Stimulated activated naive CD8-positive, alpha-beta T cell treated with anti-CD3 and anti-CD28 coated beads, Interleukin-15, amount 100 ng/mL, for 72 hours (primary cell): ENCODE measurements at places on chromosomes 3 and 15.
A peak's percentile ranks its signal among the peaks of the same experiment; 100 is the strongest.

- DNase-seq = peak; percentile 13
These were observed 9.3 kb downstream of the FOXL2 start for GRCh38 chr3:138937690-138938055.

- no peak for DNase-seq
These were observed 845.1 kb upstream of the NR2F2 start for GRCh38 chr15:95485367-95485766.

- no peak for DNase-seq
These were observed 156.1 kb downstream of the WNT7A start for GRCh38 chr3:13723676-13724207.

- no peak for DNase-seq
These were observed 399.9 kb downstream of the PDCD6IP start for GRCh38 chr3:34198309-34198708.

DNA sequence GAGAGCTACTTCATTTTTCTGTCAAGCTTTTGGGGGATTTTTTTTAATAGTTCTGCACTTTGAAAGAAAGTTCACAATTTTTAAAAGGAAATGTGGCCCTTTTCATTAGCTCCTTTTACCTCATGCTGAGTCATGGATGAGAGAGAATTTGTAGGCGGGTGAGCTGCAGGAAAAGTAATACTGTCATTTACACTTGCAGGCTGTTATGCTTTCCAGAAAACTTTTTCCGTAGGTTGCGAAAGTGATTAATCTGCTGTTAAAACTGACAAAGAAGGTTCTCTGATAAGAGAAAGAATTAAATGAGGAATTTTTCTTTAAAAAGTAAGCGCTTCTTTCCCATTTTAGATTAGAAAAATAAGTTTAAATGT, 430.2 kb downstream of the LPP start:
- DNase-seq = no peak

DNA sequence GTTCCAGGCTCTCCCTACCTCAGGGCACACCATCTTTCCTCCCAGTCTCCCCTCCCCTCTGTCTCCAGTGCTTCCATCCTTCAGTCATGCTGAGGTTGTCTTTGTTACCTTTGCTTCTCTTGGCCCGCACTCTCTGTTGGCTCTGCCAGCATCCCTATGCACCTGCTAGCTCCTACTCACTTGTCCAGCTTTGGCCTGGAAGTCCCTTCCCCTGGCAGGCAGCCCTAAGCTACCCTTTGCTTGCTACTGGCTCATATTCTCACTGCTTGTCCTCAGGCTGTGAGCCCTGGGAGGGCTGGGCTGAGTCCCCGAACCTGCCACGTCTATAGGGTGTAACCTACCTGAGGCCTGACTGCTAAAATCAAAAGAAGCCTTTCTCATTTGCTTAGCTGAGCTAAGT, 122.7 kb downstream of the PGPEP1L start:
- no peak for DNase-seq

DNA sequence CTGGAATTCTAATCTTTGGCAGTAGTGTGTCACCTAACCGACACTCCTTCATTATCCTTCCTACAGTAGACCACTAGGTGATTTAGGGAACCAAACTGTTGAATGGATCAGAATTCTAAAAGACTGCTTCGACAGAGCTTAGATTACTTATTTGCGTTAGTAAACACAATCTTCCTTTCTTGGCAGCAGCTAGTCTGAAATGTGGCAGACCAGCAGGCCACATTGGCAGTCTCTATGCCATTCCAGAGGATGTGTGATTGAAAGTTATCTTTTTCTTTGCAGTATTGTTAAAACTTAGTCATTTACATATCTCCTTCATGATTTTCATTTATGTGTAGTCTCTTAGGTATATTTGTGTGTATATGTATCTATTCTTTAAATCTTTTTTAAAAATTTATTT, 23.6 kb downstream of the MBNL1 start:
- DNase-seq = no peak

- no peak for DNase-seq
These were observed 243.9 kb downstream of the TBL1XR1 start for GRCh38 chr3:176953106-176954060.

GRCh38 chr3:48140336-48140757, 47.9 kb downstream of the CDC25A start:
- DNase-seq = no peak

DNA sequence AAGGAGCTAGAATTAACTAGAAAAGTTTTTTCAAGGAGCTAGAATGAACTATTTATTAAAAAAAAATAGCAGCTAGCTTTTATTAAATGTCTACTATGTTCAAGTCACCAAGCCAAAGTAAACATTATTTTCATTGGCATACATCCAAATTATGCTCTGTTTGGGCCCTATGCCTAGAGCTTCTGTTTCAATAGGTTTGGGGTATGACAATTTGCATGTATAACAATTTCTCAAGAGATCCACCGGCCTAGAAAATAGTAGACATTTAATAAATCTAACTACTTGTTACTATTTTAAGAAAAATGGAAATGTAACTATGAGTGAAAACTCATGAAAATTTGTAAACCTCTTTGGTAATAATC, 8.0 kb downstream of the GABRR3 start:
- DNase-seq = no peak

- no peak for DNase-seq
These were observed 108.9 kb upstream of the KLF13 start for GRCh38 chr15:31217566-31218270.

- no peak for DNase-seq
These were observed 58.6 kb downstream of the FLNB start for GRCh38 chr3:58066842-58067241.

GRCh38 chr3:22960105-22960984, 242.8 kb upstream of the UBE2E2 start:
- DNase-seq = peak; percentile 9

- no peak for DNase-seq
These were observed 73.1 kb upstream of the HES1 start for GRCh38 chr3:194062830-194063229.

DNA sequence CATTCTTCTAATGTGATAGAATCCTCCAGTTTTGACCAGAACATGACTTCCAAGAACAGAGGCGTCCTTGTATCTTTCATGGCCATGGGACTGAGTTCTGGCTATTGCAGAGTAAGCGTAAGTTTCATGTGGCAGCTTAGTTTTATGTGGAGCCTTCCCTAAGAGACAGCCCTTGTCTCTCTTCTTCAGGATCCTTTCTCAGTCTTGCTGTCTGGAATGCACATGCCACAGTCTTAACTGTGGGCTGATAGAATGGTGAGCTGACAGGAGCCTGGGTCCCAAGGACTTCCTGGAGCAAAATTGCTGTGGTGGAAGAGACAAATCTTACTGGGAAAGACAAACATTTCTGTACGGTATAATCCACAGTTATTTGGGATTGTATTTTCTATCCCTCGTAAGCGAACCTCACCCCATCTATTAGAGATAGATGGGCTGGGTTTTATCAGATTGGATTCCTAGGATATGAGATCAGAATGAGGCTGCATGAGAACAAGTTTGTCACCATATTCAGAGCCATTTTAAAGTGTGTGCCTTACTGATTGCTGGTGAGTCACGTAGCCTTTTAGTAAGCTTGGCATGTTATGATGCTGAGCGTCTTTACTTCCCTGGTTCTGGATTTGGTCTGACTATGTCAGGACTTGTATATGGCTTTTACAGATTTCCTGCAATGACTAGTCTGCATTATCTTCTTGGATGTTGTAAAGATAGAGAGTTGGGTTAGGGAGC, 32.8 kb downstream of the CDIN1 start:
- DNase-seq = no peak

DNA sequence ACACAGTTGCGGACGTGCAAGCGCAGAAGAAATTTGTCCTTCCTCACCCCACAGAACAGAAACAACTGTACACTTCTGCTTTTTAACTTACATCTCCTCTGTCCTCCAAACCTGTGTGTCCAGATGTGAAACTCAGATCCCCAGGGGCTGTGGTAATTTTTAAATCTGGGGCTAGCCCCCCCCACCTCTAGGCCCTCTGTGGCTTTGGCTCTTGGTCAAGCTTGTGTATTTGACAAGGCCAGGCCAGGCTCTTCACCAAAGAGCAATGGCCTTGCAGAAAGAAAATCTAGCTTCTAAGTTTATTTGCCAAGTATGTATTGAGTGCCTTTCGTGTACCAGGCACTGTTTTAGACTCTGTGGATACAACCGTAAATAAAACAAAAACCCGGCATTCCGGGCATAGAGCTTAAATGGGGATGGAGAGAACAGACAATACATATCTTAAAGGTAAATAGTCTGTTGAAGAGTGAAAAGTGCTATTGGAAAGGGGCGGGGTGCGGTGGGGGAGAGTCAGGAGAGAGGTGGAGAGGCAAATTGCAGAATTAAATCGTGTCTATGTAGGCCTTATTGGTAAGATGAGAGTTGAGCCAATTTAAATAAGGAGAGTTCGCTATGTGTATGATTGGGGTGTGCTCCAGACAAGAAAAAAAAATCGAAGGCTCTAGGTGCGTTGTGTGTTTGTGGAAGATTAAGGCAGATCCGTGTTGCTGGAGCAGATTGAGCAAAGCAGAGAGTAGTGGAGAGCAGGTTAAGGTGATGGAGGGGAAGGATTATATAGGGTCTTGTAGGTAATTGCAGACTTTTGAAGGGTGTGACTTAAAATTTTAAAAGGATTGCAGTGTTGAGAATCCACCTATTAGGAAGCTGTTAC, 781 bp upstream of the DPH6 start:
- DNase-seq = no peak

- no peak for DNase-seq
These were observed 14.4 kb upstream of the TSPAN3 start for GRCh38 chr15:77085297-77085696.

DNA sequence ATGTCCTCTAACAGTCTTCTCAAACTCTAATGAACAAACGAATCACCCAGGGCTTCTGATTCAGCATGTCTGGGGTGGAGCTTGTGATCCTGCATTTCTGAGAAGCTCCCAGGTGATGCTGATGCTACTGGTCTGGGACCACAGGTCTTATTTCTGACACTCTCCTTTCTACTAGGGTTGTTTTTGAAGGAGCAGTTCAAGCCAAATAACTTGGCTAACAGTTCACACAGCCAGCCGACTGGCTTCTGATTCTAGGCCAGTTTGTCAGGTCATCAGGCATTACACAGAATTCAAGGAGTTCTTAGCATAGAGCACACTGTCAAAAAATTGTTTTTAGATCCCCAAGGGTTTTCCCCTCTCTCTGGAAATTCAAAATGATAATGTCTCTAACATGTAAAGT, 100.7 kb downstream of the TIGIT start:
- no peak for DNase-seq

- no peak for DNase-seq
These were observed 37.1 kb downstream of the TJP1 start for GRCh38 chr15:29785136-29785535.
